ENCODE measurements at places on chromosomes 1 and 21.

GRCh38 chr21:34092262-34092921 lies 19.0 kb downstream of the MRPS6 start:
- no peak for DNase-seq

DNA sequence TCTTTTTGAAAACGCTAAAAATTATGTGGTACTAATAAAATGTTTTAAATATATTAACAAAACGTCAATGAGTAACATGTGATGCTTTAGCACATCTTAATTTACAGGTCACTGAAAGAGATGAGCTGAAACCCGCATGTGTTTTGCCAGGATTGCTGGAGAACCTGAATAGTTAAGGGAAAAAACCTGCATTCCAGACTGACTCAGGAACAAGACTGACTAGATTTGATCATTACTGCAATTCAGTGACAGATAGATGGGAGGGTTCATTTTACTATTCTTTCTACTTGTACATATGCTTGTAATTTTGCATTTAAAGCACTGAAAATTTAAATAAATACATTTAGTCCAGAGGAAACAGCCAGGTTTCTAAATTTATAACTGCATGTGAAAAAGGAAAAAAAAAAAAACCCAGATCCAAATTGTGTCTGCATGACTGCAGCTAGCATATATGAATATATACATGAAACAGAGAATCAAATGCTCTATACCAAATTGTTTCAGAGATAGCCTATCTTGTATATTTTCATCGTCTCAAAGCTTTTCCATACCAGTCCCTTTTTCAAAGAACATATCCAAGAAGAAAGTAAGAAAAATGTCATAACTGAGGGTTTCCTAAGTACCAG lies 71.7 kb downstream of the APP start:
- DNase-seq: no peak

GRCh38 chr1:164361927-164362326 lies 197.1 kb upstream of the PBX1 start:
- no peak for DNase-seq

- DNase-seq: peak; percentile 93
Measured at GRCh38 chr1:150561974-150562445, 12.8 kb downstream of the ADAMTSL4 start.

GRCh38 chr1:105865546-105865945 lies 1190.9 kb upstream of the PRMT6 start:
- DNase-seq: peak; percentile 6

DNA sequence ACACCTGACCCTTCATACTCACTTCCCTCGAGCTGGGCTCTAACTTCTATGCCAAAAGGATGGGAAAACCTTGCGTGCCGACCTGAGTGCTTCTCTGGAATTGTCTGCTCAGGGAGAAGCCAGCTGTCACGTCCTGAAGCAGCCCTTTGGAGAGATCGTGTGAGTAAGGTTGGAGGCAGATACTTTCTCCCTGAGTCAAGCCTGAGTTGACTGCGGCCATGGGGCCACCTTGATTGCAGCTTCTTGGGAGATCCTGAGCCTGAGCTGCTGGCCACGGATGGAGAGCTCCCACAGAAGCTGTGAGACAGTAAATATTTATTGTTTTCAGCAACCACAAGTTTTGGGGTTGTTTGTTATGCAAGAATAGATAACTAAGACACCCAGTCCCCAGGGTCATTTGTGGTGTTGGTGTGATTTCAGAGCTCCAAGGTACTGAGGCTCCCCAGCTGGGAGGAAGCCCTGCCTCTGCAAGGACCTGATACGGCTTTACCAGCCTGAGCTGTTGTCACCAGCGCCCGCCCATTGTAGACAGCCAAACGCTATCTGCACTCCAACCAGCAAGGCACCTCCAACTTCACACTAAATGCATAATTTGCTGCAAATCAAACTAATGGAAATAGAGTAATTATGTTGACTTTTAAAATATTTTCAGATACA lies 531.6 kb downstream of the PTPRU start:
- peak; percentile 19 for DNase-seq

DNA sequence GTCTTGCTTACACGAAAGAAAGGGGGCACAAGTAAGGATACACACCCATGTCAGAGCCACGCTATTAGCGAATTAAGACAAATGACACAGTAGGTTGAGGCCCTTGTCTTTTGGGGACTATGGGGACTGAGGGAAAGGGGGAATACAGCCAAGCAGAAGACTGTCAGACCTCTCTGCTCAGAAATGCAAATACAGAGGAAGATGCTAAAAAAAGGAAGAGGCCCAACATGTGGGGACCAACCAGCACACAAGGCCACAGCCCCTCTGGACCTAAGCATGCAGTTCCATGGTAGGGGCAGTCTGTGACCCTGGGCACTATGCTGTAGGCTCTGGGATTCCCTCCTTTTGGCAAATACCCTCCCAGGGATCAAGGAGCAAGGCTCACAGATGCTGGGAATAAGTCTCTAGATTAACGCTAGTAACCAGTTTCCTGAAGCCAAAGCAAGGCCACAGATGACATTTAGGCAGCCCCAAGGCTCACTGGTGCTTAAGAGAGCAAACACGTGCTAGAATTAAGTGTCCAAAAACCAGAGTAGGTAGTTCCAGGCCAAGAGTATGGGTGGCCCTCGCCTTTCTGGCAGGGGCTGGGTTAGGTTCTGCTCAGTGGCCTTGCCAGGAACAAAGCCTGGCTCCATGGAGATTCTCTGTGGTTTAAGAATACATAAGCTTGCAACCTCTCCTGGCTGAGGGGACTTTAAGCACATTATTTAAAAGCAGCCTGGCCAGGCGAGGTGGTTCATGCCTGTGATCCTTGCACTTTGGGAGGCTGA lies 38.2 kb downstream of the RABIF start:
- DNase-seq: no peak

- DNase-seq: peak; percentile 24
Measured at GRCh38 chr1:22930240-22930912, 42.3 kb downstream of the LACTBL1 start.

DNA sequence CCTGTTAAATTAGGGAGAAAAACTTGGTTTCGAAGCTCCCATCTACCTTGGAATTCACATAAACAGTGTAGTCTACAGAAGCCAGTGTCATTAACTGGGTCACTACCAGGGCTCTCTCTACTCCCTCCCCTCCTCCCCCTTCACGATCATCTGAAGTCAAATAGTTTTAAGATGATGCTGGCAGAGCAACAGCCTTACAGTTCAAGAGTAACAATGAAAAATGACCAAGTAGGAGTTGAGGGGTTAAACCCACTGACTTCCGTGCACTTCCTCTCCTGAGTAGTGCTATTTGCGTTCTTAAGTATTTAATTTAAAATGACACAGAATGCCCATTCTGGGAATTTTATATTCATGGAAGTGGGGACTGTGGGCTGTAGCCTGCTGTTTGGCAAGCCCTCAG lies 236.9 kb downstream of the SIPA1L2 start:
- DNase-seq: no peak

DNA sequence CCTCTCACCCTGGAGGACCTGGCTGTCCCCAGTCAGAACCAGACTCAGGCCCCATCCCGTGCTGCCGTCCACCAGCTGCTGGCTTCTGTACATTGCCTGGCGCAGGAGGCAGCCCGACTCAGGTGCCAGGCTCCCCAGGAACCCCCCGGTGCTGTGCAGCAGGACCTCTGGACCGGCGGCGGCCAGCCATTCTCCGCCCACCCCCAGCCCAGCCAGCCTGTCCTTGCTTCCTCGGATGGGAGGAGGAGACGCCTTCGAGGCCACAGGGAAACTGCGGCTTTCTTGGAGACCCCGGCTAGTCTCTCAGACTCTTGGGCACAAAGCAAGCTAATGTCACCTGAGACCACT lies 4.4 kb downstream of the C1orf167 start:
- no peak for DNase-seq

DNA sequence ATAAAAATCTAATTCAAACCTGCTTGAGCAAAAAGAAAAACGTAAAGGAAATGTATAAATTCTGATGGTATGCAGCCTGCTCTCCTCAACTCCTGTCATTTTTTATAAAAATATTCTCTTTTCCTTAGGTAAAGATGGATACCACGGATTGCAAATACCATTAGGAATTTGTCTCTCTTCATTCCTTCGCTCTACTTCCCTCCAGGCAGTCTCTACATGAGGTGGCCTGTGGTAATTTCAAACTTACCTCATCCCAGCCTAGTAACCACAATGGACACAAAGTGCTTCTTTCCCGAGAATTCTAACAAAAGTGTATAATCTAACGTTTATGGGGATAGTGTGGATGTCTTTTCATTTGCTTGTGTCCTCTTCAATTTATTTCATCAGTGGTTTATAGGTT lies 239.5 kb upstream of the LRRC7 start:
- no peak for DNase-seq

DNA sequence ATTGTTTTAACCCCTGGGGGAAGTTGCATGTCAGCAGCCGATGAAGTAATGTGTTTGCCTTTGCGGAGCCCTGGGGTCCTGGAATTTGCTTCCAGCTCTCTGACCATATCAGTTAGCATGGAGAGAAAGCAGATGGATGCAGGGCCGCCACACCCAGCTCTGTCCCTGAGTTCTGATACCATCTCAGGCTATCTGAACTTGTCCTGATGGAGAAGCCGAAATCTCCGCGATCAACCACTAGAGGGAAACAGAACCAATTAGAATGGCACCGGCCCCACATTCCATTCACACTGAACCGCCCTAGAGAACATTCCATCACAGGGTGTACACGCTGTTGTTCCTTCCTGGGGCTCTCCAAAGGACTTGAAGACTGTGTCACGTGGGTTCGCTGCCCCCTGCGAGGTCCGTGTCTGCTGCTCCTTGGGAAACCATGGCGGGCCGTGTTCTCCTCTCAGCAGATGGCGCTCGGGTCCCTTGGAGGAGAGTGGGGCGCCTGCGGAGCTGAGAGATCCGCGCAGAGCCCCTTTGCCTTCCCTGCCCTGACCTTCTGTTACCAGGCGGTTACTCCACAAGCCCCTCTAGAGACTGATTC lies 75.4 kb downstream of the ABCA4 start:
- DNase-seq: peak; percentile 78

- DNase-seq: no peak
Measured at GRCh38 chr1:193626695-193627094, 440.3 kb upstream of the B3GALT2 start.

DNA sequence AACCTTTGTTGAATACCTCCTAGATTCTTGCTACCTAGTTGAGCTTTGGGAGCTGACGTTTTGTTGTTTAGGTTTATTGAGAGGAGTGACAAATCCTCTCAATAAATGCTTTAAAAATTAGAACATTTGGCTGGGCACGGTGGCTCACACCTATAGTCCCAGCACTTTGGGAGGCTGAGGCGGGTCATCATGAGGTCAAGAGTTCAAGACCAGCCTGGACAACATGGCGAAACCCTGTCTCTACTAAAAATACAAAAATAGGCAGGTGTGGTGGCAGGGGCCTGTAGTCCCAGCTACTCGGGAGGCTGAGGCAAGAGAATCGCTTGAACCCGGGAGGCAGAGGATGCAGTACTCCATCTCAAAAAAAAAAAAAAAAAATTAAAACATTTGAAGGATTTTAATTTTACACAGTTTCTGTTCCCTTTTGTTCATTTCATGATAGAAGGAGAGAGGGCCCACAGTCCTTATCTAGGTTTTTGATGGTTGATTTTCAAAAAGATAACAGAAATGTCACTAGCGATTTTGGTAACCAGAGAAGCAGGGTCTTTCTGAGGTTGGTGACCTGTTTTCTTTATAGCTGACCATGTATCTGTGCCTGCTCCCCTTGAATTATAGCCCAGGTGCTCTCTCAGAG lies 44.2 kb upstream of the PIGV start:
- no peak for DNase-seq

DNA sequence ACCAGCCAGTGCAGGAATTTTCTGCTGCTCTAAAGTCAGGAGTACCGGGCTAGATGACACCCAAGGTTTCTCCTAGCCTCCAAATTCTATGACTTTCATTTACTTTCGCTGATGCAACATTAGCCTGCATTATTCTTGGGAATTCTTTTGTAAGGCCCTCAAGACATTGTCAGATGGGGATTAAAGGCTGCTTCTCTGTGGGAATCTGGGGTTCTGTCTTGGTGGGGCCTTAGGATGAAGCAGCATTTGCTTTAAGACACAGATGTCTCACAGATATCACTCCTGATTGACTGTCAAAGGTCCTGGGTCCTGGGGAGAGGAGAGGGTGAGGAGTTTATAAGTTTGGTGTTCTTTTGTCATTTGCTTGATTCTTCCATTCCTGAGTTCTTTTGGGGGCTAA lies 11.6 kb downstream of the PKP1 start:
- no peak for DNase-seq

- peak; percentile 98 for DNase-seq
Measured at GRCh38 chr1:12539705-12540579, 78.1 kb downstream of the DHRS3 start.

- no peak for DNase-seq
Measured at GRCh38 chr1:103056423-103056822, 51.9 kb downstream of the COL11A1 start.

DNA sequence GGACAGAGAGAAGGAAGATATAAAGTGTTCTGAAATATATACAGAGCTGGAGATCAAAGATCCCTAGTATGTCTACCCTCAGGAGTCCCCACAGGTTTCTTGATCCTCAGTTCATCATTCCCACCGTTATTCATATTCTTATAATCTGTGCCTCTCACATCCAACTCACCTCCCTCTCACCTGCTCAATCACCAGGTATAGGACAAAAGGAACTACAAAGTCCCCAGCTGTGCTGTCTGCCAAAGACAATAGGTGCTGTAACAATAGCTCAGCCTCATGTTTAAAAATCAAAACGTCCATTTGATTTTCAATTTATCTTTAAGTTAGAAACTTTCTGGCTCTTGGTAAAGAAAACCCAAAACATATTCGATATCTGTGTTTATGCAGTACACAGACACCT lies 121.1 kb upstream of the PKN2 start:
- DNase-seq: no peak

- DNase-seq: peak; percentile 22
Measured at GRCh38 chr1:77056525-77056924, 162.7 kb downstream of the PIGK start.

DNA sequence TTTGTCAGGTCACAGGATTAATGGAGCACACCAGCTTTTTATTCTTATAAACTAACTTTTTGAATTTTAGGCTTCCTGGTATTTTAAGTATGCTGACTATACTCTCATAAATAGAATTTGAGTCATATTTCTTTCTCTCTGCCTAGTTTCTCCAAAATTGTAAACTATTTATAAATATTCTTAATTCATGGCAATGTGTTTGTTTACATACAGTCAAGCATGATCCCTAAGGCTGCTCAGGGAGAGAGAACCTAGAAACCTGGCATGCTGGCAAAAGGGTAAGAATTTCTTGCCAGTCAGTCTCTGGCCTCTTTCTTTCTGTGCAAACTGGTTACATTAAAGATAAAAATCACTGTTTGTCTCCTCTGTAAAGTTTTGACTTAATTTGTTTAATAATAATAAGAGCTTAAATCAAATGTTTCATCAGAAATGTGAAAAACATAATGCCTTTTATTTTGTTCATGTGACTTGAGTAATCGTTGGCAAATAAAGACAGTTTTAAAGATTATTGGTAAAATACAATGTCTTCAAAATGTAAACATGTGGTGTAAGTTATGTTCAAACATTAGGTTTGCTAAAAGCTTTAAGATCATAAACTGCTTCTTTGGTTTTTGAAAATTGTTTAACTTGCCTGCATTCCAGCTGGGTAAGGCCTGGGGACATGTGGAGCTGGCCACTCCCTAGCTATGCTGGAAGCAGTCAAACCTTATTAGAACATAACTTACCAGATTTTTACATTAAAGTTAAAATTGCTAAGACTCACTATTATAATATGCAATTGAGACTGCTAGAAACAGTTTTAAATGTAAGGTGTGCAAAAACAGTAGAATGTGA lies 1401.7 kb downstream of the NCAM2 start:
- peak; percentile 64 for DNase-seq

Measured in H4 (cell line).